ENCODE measurements at places on chromosomes 7 and 10.

DNA sequence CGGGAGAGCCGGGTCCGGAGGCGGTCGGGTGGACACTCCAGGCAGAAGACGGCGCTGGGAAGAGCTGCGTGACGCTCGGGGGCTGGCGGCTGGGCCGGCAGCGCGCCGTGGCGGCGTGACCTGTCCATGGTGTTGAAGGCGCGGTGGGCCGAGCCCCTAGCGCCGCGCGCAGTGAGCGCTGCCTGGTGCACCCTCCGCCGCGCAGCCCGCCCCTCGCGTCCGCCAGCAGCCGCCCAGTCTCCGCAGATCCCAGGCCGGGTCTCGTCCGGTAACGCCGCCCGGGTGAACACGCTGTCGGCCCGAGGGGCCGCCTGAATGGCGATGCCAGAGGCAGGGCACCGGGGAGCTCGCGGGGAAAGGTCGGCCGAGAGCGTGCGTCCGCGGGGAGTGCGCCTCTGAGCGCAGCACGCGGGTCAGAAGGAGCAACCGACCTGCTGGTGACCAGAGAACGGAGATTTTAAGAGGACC lies 657 bp upstream of the TMEM178B start:
- DNase-seq = no peak

- DNase-seq = no peak
Observed at GRCh38 chr10:71494980-71495381, 98.3 kb downstream of the CDH23 start.

GRCh38 chr7:83970081-83970480 lies 224.5 kb downstream of the SEMA3A start:
- no peak for DNase-seq

DNA sequence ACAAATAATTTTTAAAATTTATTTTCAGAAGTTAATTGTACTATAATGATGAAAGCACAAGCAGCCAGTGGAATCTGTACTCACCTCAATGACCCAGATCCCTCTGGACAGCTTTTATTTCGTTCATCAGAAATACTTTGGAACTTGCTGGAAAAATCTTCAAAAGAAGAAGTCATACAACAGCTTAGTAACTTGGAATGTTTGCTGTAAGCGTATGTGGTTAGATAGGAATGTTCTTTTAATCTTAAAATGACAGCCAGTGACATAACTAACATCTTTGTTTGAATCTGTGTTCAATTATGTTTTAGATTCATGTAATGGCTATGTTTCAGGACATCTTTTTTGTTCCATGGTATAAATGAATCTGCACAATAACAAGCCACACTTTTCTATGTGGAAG lies 26.8 kb downstream of the CFAP69 start:
- no peak for DNase-seq

- DNase-seq = no peak
Observed at GRCh38 chr7:142974626-142975025, 12.5 kb upstream of the KEL start.

DNA sequence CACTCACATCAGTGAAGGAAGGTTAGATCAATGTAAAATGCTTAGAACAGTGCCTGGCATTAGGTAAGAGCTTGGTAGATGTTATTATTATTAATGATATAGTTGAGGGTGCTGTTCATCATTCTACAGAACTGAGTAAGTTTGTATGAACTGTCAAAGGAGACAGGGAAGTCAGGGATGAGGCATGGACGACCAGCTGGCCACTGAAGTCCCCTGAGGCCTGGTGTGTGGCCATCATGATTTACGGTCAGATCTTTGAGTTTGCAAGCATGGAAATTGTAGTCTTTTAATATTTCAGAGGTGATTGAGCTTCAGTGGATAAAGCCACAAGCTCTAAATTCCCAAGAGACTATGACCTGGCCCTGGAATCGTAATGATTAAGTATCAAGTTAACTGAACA lies 6.9 kb downstream of the ARMC3 start:
- DNase-seq = no peak

DNA sequence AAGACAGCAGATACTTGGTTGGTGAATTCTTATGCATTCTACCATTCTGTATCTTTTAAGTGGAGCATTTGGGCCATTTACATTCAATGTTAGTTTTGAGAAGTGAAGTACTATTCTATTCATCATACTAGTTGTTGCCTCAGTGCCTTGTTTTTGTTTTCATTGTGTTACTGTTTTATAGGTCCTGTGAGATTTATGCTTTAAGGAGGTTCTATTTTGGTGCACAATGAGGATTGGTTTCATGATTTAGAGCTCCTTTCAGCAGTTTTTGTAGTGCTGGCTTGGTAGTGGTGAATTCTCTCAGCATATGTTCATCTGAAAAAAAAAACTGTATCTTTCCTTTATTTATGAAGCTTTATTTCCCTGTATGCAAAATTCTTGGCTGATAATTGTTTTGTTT lies 23.3 kb upstream of the WNT2 start:
- DNase-seq = no peak

- no peak for DNase-seq
Observed at GRCh38 chr10:114401195-114401791, 3.0 kb downstream of the AFAP1L2 start.

DNA sequence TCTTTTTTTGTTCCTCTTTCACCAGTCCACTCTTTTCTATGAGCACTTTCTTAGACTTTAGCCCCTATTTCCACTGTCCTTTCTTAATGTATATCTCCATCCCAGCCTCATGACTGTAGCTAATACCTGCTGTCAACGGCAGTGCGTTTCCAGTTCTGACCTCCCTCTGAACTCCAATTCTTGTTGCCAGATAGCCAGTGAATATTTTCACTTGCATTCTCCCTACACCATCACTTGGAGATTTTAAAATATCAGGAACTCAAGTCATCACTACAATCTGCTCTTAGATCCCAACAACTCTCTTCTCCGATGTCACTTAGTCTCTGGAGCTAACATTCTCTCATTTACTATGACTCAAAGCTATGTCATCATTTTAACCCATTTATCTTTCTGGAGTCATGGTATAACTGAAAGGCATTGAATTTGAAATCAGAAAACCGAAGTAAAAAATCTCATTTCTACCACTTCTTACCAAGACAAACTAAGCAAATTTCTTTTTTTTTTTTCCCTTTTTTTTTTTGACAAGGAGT lies 5.1 kb upstream of the SLC16A12 start:
- no peak for DNase-seq

GRCh38 chr7:106635411-106635810 lies 25.5 kb downstream of the CCDC71L start:
- DNase-seq = no peak

GRCh38 chr10:112115781-112116385 lies 67.7 kb downstream of the GPAM start:
- DNase-seq = peak; percentile 26

GRCh38 chr7:11256501-11256900 lies 282.8 kb downstream of the PHF14 start:
- no peak for DNase-seq

DNA sequence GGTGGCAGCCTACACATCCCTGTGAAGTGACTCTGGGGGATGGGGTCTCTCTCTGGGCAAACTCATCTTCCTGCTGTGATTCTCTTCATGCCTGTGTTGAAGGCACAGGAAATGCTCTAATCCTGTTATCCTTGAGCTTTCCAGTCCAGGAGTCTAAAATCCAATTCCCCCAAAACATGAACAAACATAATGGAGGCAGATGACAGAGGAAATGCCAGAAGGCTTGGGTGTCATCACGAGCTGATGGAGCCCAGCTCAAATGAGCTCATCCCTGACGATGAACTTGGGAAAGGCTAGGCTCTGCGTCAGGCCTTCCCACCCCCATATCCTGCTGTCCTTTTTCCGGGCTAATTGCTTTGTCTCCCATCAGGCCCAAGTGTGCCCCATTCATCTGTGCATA lies 165.9 kb upstream of the PODXL start:
- DNase-seq = no peak

GRCh38 chr7:18684916-18685315 lies 189.4 kb downstream of the HDAC9 start:
- DNase-seq = no peak

GRCh38 chr7:155992538-155992937 lies 180.3 kb upstream of the SHH start:
- no peak for DNase-seq
